ENCODE measurements at places on chromosomes 1 and 21. TPM values are rescaled to one million over a fixed set of nuclear protein-coding genes. Genes with fewer than 3 reads are reported as not detected.

The ANKRD34A gene
- total RNA-seq: 1.6 TPM

DNA sequence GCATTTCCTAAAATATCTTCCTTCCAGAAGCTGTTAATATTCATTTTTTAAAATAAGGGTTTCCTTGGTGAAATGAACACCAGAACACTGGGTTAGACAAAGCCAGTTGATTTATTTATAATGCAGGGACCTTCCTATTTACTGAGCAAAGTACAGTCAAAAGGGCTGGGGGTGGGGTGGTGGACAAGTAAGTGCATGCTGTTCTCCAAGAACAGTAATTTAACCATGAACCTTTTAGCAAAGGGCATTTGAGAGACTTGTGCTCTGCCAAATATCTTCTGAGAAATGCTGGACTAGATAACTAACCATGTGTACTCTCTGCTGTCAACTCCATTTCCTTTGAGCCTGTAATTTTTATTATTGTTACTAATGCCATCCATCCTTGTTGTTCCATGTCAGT, 100.2 kb downstream of the OMA1 start:
- no peak for DNase-seq

DNA sequence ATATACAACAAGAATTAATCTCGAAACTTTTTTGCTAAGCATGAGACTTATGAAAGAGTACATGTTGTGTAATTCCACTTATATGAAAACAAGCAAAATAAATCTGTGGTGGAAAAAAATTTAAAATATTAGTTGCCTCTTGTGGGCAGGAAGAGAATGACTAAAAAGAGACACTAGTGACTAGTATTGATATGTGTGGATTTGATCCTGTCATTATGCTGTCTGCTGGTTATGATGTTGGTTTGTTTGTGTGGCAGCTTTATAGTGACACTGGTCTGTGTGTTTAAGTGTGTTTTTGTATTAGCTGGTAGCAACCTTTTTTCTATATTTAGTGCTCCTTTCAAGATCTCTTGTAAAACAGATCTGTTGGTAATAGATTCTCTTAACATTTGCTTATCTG, 267.8 kb upstream of the NRIP1 start:
- no peak for DNase-seq

The APOBEC4 gene
- total RNA-seq: not detected

- DNase-seq: peak; percentile 62
Observed at GRCh38 chr1:23916209-23917131, 3.3 kb upstream of the CNR2 start.

All from frontal cortex (tissue), 4 donors.